Activated T-helper 1 cell treated with Interleukin-2 at 50 U/mL for 16 hours (primary cell): ENCODE measurements at places on chromosomes 16 and 17.

GRCh38 chr16:48507886-48508285 lies 102.1 kb downstream of the N4BP1 start:
- DNase-seq = no peak

- DNase-seq = peak; percentile 44
Observed at GRCh38 chr17:78779850-78780249, 2.2 kb downstream of the CYTH1 start.

DNA sequence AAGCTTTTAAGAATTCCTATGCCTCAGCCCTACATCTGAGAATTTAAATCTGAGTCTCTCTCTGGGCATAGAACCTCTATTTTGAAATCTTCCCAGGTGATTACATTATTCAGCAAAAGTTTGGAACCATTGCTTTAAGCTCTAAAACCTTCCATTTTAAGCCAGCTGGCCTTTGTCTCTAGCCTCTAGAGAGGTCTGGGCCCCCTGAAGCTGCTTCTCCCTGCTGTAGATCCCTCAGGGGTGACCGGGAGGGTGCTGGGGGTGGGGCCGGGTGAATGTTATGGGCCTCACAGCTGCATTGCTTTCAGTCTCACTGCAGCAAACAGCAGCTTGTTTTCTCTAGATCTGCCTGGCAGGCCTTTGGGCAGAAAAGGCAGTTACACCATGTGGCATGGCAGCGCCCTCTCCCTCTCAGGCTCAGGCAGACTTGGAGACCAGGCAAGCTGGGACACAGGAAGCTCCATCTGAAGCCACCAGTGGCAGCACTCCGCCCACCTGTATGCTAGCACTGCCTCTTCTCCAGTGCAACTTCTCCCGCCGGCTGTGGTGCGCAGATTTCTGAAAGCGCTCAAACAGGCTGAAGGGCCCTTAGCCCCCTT lies 66.3 kb downstream of the MPRIP start:
- no peak for DNase-seq

DNA sequence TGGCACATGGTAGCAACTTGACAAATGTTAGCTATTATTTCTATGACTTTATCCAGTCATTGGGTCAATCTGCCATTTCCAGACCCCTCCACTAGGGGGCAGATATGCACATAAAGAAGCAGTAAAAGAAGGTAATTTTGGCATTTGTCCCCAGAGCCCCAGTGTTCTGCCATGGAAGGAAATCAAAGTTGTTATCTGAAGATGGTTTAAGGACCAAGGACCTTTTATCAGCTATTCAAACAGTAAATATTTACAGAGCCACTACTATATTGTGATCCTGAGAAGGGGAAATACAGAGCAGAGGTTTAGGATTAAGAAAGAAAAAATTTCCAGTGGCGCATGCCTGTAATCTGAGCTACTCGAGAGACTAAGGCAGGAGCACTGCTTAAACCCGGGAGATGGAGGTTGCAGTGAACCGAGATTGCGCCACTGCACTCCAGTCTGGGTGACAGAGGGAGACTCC lies 20.0 kb downstream of the TRAF4 start:
- DNase-seq = peak; percentile 51

DNA sequence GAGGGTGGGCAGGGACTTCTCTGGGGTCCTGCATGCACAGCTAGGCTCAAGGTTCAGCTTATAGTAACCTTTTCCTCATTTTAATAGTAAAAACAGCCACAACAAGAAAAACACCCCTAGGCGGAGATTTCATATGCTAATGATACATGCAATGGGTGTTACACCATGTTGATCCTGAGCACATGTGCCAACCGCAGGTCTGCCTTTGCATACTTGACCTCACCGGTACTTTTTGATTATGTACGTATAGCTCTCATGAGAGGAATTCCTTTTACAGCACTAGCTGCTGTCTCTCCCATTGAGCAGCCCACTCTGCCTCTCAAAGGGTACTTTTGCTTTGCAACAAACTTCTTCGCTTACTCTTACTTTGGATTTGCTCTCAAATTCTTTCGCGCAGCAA lies 1.9 kb downstream of the KRTAP4-8 start:
- no peak for DNase-seq
